ENCODE measurements at places on chromosomes 3 and 15.

GRCh38 chr3:8416965-8417364 is 84.7 kb upstream of the LMCD1 start:
- DNase-seq, result no peak

DNA sequence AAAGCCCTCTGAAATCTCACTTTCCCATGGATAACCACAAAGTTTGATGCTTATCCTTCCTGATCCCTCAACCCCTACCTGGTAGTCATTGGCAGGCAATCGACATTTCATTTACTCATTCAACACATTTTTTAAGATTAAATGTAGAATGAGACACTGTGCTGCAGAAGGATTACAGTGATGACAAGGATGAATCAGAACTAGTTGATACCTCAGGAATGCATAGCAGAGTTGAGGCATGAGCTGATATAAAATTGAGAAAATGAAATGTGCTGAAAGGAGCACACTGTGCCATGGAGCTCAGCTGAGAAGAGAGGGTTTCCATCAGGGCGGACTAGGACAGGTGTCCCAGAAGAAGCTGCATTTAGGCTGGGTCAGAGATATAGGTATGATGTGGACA is 48.9 kb upstream of the ACTL6A start:
- no peak for DNase-seq

GRCh38 chr3:36988356-36988755 is 4.6 kb downstream of the EPM2AIP1 start:
- DNase-seq, result no peak

DNA sequence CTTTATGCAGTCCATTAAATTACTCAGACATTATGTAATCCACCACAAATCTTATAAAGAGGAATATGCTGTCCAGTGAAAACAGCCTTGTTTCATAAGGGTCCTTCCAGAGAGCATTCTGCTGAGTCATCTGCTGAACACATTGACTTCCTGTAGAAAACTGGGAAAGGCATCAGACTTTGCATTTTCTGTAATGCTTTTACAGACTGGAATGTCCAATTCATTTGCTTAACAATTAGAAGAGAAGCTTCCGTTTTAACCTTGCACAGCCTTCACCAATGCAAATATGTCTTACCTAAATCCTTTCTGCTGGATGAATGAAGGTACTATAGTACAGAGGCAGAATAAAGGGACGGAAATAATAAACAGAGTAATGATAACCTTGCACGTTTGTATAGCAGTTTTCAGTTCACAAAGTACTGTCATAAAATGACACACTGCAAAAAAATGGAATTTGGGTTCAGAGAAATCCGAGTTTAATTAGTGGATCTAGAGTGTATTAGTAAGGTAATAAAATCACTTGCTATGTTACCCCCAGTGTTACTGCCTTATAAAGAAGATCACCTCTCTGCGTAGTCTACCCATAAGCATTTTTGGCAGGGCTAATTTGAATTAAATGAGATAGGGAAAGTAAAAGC is 301.5 kb downstream of the PYDC2 start:
- no peak for DNase-seq

- DNase-seq, result peak; percentile 8
Measured at GRCh38 chr15:85504749-85505676, 124.6 kb downstream of the AKAP13 start.

GRCh38 chr15:56337084-56337725 is 28.0 kb upstream of the TEX9 start:
- DNase-seq, result no peak

DNA sequence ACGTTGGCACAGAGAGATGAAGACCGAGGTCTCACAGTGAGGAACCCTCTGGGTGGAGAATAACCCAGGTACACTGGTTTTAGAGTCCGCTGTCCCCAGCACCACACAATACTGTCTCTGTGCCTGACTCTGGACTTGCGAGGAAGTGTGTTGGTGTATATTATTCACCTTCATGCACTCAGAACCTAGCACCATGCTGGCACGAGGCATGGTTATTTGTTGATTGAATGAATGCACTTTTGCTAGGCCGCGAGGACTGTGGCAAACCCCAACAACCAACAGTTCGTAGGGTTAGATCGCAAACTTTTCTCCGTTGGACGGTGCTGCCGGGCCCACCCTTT is 484 bp upstream of the C3orf52 start:
- no peak for DNase-seq

- DNase-seq, result no peak
Measured at GRCh38 chr15:38696790-38697495, 132.3 kb upstream of the RASGRP1 start.

DNA sequence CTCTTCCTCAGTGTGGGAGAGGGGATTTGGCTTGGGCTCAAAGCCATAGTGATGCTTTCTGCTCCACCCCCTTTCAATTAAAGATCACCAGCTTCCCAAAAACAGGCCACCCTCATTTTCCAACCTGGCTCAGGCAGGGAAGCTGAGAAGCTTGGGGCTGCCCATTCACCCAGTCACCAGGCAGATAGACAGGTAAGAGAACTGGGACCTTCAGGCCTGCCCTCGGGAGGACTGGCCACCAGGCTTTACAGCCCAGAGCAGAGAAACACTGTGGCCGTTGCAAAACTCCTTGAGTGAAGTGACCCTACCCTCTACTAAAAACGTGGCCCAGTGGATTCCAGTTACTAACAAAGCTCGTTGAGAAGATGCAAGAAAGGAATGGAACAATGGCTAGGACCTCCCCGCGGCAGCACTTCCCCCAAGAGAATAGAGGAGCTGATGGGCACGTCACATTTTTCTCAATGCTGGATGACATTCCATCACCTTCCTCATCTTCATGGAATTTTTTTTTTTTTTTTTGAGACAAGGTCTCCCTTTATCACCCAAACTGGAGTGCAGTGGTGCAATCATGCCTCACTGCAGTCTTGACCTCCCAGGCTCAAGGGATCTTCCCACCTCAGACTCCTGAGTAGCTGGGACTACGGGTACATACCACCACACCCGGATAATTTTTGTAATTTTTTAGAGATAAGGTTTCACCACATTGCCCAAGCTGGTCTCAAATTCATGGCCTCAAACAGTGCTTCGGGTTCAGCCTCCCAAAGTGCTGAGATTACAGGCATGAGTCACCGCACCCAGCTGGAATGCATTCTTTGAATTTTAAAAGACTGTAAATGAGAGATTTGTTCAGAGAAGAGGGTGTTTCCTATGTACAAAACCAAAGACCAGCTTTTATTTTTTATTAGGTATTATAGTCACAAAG is 37.9 kb downstream of the LIPC start:
- no peak for DNase-seq

- DNase-seq, result no peak
Measured at GRCh38 chr3:150370999-150371398, 37.1 kb upstream of the TSC22D2 start.

DNA sequence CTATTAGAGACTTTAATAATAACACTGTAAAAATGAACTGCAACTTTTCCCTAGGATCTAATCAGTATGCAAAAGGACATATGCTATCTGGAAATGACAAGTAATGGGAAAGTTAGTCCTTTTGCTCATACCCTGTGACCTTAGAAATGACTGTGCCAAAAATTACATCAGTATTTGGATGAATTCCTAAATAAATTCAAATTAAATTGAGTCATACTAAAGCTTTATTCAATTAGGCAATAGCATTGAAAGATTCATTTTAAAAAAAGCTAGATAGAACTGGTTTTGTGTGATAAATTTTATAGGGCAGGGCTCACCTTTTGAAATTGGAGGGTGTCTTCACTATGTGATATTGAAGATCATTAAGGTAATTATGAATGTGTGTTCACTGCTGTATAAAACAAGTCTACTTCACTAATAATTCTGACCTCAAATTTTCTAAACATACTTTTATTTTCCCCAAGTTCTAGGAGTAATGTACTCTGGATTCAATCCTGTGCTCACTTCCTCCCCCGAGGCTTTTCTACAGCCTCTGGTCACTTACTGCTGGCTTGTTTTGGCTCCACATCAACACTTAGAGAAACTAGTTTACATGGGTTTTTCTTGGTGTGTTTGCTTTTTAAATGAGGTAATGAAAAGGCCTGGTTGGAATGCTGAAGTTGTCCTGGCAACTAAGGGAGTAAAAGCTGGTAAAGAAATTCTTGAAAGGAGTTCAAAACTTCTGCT is 44.4 kb upstream of the SPTSSB start:
- DNase-seq, result no peak

GRCh38 chr3:127214975-127215374 is 22.0 kb downstream of the PRR23E start:
- DNase-seq, result no peak

DNA sequence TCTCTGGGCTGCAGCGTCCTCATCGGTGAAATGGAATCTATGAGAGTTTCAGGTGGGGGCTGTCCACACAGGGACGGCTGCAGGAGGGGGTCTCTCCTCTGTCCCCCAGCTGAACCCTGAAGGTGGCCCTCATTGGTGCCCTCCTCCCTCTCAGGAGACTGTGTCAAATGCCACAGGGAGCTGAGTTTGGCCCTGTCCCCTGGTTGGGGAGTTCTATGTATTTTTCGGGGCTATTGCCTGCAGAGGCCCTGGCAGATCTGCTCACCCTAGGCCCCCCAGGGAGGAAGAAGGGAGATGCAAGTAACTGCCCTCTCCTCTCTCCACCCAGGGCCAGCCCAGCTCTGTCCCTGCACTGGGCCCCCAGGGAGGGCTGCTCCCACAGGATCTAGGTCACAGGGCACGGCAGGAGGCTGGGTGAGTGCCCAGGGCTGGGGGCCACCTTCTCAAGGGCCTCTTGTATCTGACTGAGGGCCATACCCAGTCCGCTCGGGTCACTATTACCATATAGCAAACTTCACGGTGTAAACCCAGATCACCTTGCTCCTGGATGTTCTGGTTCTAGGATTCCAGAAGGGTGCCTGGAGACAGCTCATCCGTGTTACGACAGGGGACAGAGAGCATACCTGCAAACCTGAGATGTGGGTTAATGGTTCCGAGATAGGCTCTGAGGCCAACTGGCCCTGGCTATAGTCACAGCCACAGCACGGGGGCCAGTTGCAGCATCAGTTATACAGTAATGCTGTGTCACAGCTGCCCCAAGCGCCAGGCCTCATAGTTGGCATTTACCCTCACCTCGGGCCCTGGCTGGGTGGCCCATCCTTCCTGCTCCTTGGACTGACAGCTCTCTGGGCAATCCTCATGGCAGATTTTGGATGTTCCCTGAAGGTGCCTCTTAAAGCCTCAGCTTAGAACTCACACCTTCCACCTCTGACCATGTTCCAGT is 102.4 kb upstream of the PRR23E start:
- no peak for DNase-seq

DNA sequence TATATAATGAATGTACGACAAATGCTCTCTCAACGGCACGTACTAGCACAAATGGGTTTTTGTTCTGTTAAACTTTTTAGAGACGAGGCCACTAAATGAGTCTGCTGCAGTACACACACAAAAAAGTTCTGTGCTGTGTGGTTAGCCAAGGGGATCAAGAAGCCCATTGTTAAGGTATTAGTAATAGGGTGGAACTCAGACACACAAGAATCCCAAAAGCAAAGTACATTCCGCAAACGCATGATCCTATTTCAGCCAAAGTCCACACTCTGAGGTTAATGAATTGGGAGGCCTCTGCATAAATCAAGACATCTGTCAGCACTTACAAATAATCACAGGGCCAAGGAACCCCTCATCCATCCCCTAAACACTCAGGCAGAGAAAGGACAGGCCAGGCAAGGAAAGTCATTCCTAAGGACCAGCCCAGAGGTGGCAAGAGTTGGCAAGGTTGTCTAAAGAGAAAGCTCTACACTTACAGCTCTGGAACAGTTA is 12.1 kb downstream of the OSBPL10 start:
- no peak for DNase-seq

DNA sequence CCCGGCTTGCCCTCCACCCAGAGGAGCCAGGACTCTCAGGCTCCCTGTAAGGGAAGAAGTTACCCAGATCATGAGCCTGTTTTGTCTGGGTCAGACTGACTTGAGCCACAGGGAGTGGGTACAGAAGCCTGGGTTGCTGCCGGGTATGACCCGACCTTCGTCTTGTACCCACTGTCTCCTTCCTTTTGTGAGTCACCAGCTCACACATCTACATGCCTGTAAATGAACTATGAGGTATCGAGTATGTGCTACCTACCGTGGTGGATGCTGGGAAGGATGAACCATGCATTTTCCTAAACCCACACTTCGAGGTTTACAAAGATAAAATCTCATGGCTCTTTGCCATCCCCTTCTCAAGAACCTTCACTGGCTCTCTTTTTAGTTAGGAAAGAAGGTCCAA is 56.9 kb downstream of the CACNA1D start:
- DNase-seq, result no peak

- DNase-seq, result no peak
Measured at GRCh38 chr15:51837792-51838251, 8.4 kb downstream of the TMOD3 start.

DNA sequence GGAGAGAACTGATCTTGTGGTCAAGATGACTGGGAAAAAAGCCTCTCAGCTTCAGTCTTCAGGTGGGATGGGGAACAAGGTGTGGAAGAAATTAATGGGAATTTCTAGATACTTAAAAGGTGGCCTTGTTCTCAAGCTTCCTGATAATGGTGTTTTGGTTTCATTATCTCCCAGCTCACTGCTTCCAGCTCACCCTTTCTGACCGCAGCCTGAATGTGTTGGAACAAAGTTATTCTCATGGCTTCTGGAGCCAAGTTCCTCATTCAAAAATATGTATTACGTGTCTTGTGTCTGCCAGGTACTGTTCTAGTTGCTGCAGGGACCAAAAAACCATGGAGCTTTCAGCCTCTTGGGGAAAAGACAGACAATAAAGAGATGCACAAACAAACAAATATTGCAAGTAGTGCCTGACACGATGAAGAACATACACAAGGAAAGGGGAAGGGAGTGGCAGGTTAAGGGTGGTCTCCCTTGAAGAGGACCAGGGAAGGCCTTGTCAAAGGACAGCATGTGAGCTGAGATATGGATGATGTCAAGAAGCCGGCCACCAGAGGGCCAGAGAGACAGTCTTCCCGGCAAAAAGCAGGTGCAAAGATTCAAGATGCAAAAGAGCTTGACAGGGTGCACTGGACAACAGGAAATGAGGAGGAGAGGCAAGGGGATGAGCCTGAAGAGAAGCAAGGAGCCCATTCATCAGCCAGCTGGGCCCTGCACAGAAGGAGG is 35.5 kb downstream of the ARRDC4 start:
- no peak for DNase-seq

DNA sequence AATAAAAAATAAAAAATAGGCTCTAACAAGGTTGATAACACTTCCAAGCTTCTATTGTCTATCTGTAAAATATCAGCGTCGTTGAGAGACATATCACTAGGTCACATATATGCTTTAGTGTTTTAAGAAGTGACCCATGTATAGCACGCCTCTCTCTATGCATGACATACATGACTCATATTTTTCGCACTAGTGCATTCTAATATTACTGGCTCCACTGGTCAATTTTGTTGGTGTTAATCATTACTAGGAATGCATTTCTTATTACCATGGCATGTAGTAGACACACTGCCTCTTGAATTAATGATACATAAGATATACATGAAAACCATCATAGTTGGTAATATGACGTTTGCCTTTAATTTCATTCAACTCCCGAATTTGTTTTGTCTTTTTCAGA is 203.1 kb downstream of the CHL1 start:
- no peak for DNase-seq

DNA sequence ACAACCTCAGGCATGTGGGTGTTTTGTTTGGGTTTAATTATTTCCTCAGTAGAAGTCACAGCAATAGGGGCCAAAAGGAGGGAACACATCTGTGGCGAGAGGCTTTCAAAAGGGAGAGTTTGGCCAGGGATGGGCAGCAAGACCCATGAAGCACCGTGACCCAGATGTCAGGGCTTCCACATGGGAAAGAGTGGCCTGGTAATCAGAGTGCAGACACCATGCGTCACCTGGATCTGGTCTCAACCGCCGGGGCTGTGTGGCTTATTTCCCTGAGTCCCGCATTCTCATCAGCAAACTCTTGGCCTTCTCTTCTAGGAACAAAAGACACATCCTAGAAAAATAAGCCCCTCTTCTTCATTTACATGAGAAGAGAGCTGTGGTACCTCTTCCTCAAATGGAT is 12.4 kb upstream of the MUSTN1 start:
- DNase-seq, result no peak
